NCI-H526 (cell line): ENCODE measurements at places on chromosomes 12 and 14.

- DNase-seq = no peak
Measured at GRCh38 chr14:52853522-52853854, 62.1 kb upstream of the GNPNAT1 start.

DNA sequence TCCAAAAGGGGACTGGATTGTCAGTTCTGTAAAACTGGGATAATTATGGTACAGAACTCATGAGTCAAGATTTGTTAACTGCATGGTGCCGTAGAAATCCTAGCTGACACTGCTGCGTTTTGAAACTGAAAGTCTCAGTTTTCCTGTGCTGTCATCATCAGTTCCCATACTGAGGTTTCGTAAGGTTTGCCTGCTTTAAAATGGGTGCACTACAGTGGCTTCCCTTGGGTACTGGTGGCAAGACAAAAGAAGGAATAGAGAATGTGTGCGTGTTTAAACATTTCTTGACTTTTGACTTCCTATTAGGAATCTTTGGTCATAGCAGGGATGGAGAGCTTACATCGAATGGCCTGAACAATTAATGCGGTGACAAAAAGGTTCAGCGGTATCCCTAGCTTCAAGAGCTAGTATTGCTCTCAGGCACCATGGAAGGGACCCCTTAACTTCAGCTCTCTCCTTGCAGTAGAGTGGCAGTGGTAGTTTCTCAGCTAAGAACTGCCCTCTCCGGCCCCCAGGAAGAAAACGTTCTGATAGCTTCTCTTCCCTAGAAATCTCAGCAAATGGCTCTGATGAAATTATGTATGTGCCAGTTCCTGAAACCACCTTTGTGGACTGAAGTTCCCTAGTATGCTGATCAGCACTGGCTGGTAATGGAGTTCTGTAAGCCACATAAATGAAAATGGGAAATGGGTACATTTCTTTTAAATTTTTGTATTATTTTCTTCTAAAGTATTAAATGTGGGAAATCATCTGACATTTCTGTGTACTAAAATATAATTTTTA is 28.9 kb downstream of the ANO6 start:
- DNase-seq = no peak

DNA sequence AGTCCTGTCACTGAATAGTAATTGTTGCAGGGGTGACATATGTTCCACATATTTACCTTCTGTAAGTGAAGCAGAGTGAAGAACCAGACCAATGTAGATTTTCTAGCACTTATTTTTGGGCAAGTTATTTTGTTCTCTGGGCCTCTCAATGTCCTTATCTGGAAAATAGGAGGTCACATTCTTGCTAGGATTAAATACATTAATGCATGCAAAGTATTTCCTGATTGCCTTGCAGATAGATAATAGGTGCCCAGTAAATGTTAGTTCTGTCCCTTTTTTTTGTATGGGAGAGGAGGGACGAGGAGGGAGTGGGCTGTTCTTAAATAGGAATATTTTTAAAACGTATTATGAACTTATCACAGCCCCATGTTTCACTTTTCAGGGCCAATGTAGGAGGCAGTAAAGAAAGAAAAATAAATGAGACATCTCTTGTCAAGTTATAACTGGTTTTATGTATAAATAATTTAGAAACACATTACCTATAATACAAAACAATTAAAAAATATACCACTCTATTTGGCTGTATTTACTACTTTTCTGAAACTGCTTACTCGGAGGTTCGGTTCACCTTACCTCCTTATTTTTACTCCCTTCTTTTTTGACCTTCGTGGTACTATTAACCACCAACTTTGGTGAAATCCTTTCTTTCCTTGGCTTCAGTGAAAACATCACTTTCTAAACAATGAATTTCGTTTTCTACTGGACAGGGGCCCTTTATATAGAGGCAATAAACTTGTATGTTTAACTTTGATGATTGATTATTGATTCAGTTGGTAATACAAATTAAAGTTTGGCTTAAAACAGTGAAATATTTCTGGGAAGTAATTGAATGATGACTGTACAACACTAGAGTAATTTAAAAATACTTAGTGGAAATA is 41.9 kb downstream of the DIP2B start:
- DNase-seq = no peak

- DNase-seq = no peak
Measured at GRCh38 chr14:93007225-93007997, 84.5 kb downstream of the CHGA start.

DNA sequence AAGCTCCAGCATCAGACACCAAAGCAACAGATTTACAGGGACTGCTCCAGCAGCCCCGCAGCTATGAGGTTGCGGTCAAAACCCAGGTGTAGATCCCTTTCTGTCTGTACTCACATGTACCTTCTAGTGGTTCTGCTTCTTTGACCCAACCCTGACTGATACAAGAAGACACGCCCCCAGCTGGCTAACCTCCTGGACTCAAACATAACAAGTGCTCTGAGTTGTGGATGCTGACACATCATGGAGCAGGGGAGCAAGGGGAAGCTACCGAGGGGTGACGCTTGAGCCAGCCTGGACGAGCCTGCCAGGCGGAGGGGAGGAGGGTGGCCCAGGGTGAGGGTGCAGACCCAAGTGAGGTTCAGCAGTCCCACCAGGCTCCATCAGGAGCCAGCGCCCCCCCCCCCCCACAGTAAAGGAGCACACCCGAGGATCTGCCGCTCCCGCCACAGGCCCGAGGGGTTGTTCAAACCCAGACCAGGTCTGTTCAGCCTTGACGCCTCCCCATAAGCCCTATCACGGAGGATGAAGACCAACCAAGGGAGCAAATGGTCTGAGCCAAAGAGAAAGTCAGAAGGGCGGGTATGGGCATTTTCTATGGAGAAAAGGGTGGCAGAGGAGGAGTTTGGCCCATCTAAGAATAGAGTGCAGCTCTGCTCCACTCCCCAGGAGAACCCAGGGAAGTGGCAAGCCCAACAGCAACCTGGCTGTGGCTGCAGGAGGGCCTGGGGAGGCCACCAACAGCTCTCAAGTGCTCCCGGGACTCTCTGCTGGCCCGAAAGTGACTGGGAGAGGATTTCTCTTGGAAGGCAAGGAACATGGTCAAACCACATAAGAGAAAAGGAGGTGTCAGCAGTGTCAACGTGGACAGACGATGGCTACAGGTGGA is 229.4 kb downstream of the BCL11B start:
- no peak for DNase-seq

DNA sequence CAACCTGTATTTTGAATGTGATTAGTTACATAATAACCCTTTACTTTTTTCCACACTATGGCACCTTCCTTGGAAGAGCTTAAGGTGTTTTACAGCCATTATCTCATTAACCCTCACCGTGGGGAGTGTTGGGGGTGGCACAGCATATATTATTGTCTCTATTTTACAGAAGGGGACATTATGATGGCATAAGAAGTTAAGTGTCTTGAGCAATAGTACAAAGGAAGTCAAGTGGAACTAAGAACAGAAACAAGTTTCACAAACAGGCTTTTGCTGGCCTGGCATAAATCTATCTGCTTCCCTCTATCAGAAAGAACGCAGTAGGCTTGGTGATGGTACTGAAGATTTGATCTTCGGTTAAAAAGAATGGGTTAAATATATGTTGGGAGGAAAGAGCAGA is 169.7 kb upstream of the OTX2 start:
- DNase-seq = no peak

DNA sequence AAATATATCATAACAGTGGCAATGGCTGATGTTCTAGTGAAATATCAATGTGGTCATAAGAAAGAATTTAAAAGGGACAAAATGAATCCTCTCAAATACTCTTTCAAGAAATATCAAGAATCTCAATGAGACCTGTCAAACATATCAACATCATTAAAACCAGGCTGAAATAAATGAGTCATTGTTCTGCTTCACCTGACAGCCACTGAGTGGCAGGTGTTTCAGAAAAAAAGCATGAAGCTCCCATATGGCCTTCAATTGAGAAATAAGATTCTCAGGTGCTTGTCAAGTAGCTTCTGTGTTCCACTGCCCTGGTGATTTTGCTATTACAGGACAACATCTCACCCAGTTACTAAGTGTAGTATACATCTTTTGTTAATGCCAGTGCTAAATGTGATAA is 21.5 kb downstream of the ANAPC5 start:
- DNase-seq = no peak

- DNase-seq = no peak
Measured at GRCh38 chr12:47870175-47870781, 34.5 kb downstream of the VDR start.

DNA sequence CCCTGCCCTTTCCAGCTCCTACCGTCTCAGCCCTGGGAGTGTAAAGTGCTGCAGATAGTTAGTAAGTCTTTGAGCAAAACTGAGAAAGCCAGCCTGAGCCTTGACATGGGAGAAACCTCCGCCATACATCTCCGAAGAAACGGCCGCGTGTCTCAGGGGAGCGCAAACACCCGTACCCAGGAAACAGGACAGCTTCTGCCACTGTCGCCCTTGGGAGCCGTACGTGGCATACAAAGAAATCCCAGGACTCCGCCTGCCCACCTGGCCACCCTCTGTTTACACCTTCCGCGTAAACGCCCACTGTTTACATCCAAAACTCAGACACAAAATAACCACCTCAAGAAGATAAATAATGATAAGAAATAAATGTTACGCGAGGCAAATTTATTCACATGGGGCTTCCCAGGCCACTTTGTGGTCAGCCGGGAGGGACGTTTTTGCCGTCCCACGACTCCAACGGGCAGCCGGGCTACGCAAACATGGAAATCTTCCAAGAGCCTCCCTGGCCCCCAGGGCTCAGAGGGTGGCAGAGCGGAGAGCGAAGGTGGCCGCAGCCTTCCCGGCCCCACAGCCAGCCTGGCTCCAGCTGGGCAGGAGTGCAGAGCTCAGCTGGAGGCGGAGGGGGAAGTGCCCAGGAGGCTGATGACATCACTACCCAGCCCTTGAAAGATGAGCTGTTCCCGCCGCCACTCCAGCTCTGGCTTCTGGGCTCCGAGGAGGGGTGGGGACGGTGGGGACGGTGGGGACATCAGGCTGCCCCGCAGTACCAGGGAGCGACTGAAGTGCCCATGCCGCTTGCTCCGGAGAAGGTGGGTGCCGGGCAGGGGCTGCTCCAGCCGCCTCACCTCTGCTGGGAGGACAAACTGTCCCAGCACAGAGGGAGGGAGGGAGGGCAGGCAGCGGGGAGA is at the start of gene BDKRB2:
BDKRB2 (plus strand) TSS at position 689 of the 908 bp plus-strand sequence. CDS start 32,269 bp downstream, outside the sequence.
- DNase-seq = peak; percentile 84

GRCh38 chr12:4112290-4112689 is 161.3 kb upstream of the CCND2 start:
- DNase-seq = no peak

GRCh38 chr12:56836800-56837663 is 73.9 kb downstream of the HSD17B6 start:
- DNase-seq = no peak

DNA sequence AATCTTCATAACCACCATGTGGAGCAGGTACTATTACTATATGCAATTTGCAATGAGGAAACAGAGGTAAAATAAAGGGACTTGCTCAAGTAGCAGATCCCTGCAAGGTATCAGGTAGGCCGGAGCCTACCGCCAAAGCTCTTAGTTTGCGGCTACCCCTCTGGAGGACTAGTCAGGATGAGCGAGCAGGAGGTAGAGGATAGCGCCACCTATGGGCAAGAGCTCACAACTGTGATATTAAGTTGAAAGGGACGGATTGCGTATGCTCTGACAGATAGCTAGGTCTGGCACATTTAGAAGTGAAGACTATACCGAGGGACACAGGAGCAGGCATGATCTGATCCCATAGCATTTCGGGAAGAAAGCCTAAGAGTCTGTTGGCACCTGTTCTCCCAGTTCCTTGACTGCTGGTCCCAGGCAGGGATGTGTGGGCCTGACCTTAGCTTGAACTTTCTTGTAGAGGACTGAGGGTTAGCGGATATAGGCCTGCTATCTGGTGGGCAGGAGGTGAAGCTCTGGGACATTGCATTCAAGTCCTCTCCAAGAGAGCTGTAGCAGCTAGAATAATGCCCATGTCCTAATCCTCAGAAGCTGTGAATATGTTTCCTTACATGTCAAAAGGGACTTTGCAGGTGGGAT is 48.0 kb downstream of the SLC17A8 start:
- DNase-seq = peak; percentile 26

GRCh38 chr12:115097416-115097815 is 413.4 kb upstream of the TBX3 start:
- no peak for DNase-seq

DNA sequence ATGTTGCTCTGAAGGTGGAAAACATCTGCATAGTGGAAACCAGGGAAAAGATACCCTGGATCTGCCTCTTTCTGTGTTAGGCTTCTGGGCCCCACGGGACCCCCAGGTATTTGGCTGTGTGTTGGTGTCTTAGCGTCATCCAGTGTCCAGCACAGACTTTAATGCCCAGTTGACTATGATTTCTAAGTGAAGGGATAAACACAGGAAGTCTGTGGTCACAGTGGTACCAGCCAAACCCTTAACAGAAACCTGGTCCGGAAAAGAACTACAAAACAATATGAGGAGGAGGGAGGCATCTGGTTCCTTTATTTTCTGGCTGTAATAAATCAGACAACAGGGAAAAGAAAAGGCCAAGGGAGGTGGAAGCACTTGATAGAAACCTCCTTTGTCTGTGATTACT is 56.4 kb downstream of the CMKLR1 start:
- DNase-seq = no peak

- DNase-seq = no peak
Measured at GRCh38 chr14:85279407-85279806, 250.5 kb upstream of the FLRT2 start.

DNA sequence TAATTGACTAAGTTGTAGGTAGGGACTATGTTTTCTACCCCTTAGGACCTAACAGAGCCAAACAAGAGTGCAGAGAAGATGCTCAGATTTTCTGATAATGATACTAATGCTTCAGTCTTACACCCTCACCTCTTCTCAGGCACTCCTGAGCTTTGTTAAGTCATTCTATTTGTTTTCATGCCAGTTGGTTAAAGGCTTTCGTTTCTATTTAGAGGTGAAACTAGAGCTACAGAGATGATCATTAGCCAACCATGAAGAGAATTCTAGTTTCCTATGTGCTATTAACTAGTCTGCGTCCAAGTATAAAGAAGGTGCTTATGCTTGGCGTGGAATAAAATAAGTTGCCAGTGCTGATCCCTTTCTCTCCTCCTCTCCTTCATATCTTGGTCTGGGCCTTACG is 34.6 kb upstream of the PYGL start:
- DNase-seq = no peak

- no peak for DNase-seq
Measured at GRCh38 chr12:67750513-67751183, 102.1 kb downstream of the DYRK2 start.

DNA sequence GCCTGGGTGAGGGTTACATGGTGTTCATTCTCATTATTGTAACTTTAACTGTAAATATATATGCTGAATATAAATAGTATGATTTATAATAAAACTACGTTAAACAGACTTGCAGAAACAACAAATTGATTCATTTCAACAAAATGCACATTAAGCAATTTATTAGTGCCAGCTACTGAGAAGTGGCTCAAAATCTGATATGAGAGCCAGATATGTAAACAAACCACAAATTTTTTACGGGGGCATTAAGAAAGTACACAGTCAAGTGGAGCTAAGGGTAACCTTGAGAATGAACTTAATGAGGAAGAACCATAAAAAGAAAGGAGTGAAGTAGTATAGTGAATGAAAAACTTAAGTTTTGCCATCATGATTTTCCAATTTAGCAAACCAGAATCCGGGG is 40.3 kb downstream of the CEP128 start:
- DNase-seq = no peak

GRCh38 chr12:62917926-62918325 is 17.0 kb downstream of the PPM1H start:
- peak; percentile 55 for DNase-seq
